ENCODE measurements at places on chromosomes 4 and X.
A peak's percentile ranks its signal among the peaks of the same experiment; 100 is the strongest.

GRCh38 chr4:170336238-170336775, 246.6 kb upstream of the AADAT start:
- no peak for DNase-seq

GRCh38 chr4:2812612-2813354, 19.9 kb downstream of the SH3BP2 start:
- DNase-seq, result no peak

- no peak for DNase-seq
Measured at GRCh38 chrX:67587946-67588624, 44.3 kb downstream of the AR start.

GRCh38 chrX:41153448-41153847, 68.2 kb downstream of the USP9X start:
- no peak for DNase-seq

DNA sequence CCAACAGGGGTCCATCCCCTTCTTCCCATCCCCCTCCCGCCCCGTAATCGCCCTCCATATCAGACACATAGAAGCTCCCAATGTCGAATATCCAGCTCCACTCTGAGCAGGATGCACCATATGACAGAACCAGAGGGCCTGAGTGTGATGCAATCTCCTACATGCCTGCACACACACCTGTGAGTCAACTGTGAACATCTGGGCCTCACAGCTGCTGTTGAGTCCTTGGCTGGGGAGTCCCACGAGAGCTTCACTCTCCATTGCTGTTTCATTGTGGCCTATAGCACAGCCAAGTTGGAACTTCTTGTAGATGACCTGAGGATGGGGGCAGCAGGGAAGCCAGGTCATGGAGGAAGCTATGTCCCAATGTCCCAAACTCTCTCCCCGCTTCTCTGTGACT, 8.2 kb downstream of the SLC38A5 start:
- DNase-seq, result no peak

DNA sequence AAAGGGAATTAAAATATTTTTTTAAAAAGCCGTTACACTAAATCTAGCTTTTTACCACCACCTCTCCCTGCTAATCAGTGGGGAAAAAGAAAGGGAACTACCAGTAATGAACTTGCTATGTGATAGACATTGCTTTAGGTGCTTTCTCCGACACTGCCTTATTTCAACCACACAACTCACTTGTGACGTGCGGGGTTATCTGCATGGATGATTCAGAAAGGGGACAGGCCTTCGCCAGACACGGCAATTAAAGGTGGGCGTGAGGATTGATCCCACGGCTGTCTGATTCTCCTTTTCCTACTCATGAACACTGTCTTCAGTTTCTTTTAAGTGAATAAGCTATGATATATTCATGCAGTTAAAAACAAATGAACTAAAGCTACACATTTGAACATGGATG, 882 bp upstream of the CXCR3 start:
- DNase-seq, result no peak

GRCh38 chr4:5815641-5816040, 77.2 kb downstream of the CRMP1 start:
- no peak for DNase-seq

DNA sequence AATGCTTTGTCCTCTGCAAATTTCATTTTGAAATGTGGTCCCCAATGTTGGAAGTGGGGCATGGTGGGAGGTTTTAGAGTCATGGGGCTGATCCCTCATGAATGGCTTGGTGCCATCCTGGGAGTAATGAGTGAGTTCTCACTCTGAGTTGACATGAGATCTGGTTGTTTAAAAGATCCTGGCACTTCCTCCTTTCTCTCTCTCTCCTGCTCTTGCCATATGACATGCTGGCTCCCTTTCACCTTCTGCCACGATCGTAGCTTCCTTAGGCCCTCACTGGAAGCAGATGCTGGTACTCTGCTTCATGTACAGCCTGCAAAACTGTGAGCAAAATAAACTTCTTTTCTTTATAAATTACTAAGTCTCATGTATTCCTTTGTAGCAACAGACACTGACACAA, 262.0 kb downstream of the IL15 start:
- DNase-seq, result no peak

GRCh38 chrX:40853004-40853815, 117.9 kb upstream of the MED14 start:
- DNase-seq, result no peak

GRCh38 chrX:49271341-49271740, 1.7 kb downstream of the PPP1R3F start:
- no peak for DNase-seq

DNA sequence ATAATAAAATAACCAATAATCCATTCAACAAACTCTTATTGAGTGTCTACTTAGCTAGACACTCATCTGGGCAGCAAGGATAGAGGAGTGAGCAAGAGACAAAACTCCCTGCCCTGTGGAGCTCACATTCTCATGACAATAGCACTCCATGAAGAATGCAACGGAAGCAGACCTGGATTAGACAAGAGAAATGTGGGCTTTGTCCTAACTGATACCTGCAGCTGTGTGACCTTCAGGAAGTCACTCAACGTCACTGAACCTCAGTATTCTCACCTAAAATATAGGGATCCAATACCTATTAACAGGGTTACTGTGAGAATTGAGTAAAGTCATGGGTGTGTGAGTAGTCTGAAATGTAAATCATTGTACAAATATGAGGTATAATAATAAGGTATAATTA, 61.2 kb downstream of the NDNF start:
- DNase-seq, result no peak

GRCh38 chr4:128524311-128524710, 236.7 kb upstream of the PGRMC2 start:
- DNase-seq, result peak; percentile 70

- no peak for DNase-seq
Measured at GRCh38 chr4:14152834-14153519, 525.5 kb upstream of the BOD1L1 start.
